GM23338 (cell line): ENCODE measurements at places on chromosomes 16 and 17. TPM values are rescaled to one million over a fixed set of nuclear protein-coding genes. Genes with fewer than 3 reads are reported as not detected.

GRCh38 chr17:10046786-10047785 lies 142.0 kb upstream of the RCVRN start:
- no peaks in the 10 kb centered on the region for H3K36me3 ChIP-seq
- no peaks in the 10 kb centered on the region for H3K27me3 ChIP-seq
- no peak overlapping the region for H3K27ac ChIP-seq
- DNase-seq, result no peak
- peaks cover 8% of the 10 kb centered on the region for H3K4me1 ChIP-seq

GRCh38 chr16:2077016-2077415 lies 29.2 kb downstream of the TSC2 start:
- no peaks in the 10 kb centered on the region for H3K27me3 ChIP-seq
- H3K4me1 ChIP-seq, result no peaks in the 10 kb centered on the region
- H3K36me3 ChIP-seq, result no peaks in the 10 kb centered on the region; the same call in 1 of the 2 replicates
- H3K4me3 ChIP-seq, result no peak overlapping the region
- DNase-seq, result no peak
- H3K27ac ChIP-seq, result no peak overlapping the region

DNA sequence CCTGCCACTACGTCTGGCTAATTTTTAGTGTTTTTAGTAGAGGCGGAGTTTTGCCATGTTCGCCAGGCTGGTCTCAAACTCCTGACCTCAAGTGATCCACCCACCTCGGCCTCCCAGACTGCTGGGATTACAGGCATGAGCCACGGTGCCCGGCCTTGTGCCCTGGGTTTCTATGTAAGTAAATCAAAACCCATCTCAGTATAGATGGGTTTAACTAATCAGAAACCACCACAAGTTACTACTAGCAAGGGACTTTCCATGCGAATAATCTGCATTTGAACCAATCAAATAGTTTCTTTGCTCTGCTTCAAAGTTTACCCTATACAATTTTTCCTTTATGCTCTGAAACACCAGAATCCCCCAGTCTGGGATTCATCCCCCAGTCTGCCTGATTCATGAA lies 16.5 kb upstream of the EIF1 start:
- no peaks in the 10 kb centered on the region for H3K27me3 ChIP-seq
- peaks cover 21% of the 10 kb centered on the region for H3K4me1 ChIP-seq
- no peak overlapping the region for H3K27ac ChIP-seq
- DNase-seq, result no peak
- no peaks in the 10 kb centered on the region for H3K36me3 ChIP-seq

GRCh38 chr16:81137754-81138153 lies 41.6 kb upstream of the GCSH start:
- H3K4me3 ChIP-seq, result no peak overlapping the region
- H3K36me3 ChIP-seq, result no peaks in the 10 kb centered on the region
- no peak overlapping the region for H3K27ac ChIP-seq
- DNase-seq, result no peak
- peaks cover 10% of the 10 kb centered on the region; the same call in 1 of the 2 replicates for H3K4me1 ChIP-seq

GRCh38 chr17:36500745-36501225 lies 14.3 kb downstream of the ZNHIT3 start:
- no peak overlapping the region for H3K27ac ChIP-seq

GRCh38 chr16:15552507-15552906 lies 90.4 kb downstream of the MARF1 start:
- no peaks in the 10 kb centered on the region for H3K36me3 ChIP-seq
- H3K27ac ChIP-seq, result no peak overlapping the region
- H3K4me3 ChIP-seq, result no peak overlapping the region

DNA sequence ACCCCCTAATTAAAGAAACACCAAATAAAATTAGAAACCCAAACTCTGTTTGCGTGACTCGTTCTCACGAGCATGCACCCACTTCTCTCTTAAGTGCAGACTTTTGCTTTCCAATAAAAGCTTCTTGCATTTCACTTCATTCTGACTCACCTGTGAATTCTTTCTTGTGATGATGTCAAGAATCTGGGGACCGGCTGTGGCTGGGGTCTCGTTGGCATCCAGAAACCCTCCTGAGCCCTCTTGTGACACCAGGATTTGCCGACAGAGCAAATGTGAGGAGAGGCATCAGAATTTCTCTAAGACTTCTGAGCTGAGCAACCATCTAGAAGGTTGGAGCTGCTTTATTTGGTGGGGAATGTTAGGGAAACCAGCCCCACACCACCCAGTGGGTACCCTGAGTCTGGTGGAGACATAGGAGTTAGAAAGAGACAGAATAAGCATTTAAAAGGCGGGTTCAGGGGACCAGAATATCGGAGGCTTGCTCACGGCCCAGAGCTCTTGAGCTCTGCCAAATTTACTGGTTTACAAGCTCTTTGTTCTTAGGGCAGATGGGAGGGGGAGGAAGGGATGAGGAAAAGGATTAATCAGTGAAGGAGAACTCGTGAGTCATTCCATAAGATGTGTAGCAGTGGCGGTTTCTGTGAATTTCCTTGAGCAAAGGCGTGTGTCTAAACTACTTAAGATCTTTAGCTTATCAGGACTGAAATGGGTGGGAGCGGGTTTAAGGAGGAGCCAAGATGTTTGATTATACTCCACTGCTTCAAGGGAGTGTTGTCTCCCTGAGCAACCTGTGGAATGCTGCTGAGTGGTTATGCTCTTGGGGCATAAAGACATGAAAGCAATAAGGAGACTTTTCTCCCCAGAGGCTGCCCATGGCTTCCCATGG lies 24.2 kb upstream of the TMC5 start:
- no peak for DNase-seq
- H3K36me3 ChIP-seq, result no peaks in the 10 kb centered on the region
- H3K27me3 ChIP-seq, result no peaks in the 10 kb centered on the region
- no peaks in the 10 kb centered on the region for H3K4me1 ChIP-seq
- H3K27ac ChIP-seq, result no peak overlapping the region

- peak; percentile 90 for DNase-seq
- H3K27ac ChIP-seq, result no peak within 1 kb of the TSS
Observed at GRCh38 chr16:22813948-22814710, at the start of gene HS3ST2. Gene HS3ST2 (plus strand): TSS chr16:22814162. CDS start chr16:22814611, 449 bp downstream.

GRCh38 chr17:14780097-14780651 lies 479.3 kb downstream of the HS3ST3B1 start:
- no peak overlapping the region for H3K4me3 ChIP-seq
- H3K4me1 ChIP-seq, result peaks cover 36% of the 10 kb centered on the region
- H3K36me3 ChIP-seq, result no peaks in the 10 kb centered on the region
- peak; percentile 17 for DNase-seq

GRCh38 chr16:77171745-77172635 lies 19.0 kb upstream of the MON1B start:
- no peaks in the 10 kb centered on the region for H3K27me3 ChIP-seq
- H3K4me3 ChIP-seq, result no peak overlapping the region
- H3K36me3 ChIP-seq, result no peaks in the 10 kb centered on the region
- H3K4me1 ChIP-seq, result no peaks in the 10 kb centered on the region

GRCh38 chr16:67672739-67673662 lies 6.4 kb downstream of the C16orf86 start:
- H3K27me3 ChIP-seq, result no peaks in the 10 kb centered on the region
- DNase-seq, result peak; percentile 87
- no peak overlapping the region for H3K4me3 ChIP-seq
- H3K4me1 ChIP-seq, result no peaks in the 10 kb centered on the region

- no peak for DNase-seq
- no peak overlapping the region for H3K4me3 ChIP-seq
- no peaks in the 10 kb centered on the region for H3K27me3 ChIP-seq
Observed at GRCh38 chr16:51922476-51922875, 624.5 kb downstream of the TOX3 start.

DNA sequence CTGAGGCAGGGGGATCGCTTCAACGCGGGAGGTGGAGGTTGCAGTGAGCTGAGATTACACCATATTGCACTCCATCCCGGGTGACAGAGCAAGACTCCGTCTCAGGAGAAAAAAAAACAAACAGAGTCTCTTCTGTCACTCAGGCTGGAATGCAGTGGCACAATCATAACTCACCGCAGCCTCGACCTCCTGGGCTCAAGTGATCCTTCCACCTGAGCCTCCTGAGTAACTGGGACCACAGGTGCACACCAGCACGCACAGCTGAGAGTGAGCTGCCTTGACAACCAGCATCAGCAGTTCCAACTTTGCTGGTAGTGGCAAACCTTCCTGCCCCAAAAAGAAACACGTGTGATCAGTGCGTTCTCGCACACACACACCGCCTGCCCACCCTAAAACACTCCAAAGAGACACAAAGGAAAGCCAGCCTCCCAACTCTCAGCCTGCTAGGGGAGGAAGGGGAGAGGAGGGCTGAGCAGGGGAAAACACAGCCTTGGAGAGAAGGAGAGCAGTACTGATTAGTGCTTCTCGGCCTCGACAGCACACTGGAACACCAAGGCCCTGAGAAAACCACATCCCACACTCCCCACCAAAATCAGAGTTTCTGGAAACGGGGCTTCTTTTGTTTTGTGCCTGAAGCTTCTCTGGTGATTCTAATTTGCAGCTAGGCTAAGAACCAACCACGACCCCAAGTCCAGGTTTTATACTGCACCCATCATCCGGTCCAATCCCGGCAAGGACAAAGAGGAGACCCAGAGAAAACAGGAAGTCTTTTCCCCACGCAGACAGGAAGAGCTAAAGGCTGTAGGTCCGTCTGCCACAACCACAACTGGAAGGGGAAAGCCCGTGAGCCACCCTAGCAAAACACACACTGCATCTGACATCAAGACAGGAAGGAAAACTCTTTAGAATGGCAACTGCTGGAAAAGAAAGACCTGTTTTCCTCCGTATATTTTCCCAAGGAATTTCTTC lies 28.8 kb downstream of the ZCCHC14 start:
- peak overlapping the region; percentile 79 for H3K27ac ChIP-seq
- DNase-seq, result no peak
- no peaks in the 10 kb centered on the region for H3K27me3 ChIP-seq
- H3K4me3 ChIP-seq, result no peak overlapping the region

DNA sequence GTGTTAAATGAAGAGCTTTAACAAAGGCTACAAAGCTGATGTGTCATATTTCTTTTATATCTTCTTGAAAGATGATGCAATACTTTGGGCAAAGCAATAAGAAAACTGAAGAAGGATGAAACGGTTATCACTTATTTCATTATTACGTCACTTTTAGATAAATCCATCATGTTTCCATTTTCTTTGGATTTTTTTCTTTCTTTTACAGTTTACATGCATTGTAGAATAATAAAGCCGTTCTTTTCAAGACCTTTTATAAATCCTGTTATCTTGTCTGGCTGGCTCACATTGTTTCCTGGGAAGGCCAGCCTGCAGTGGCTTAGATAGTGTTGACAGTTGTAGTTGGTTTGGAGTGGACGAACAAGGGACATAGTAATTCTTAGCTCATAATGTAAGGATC lies 28.9 kb downstream of the TANC2 start:
- no peaks in the 10 kb centered on the region for H3K36me3 ChIP-seq
- no peak for DNase-seq
- no peaks in the 10 kb centered on the region for H3K27me3 ChIP-seq
- no peak overlapping the region for H3K27ac ChIP-seq
- H3K4me1 ChIP-seq, result no peaks in the 10 kb centered on the region

GRCh38 chr16:78760611-78761010 lies 661.2 kb downstream of the WWOX start:
- H3K4me1 ChIP-seq, result 0 out of 2 replicates have a peak, but pooled peaks cover 5% of the 10 kb centered on the region
- H3K4me3 ChIP-seq, result no peak overlapping the region
- DNase-seq, result no peak
- no peak overlapping the region for H3K27ac ChIP-seq
- H3K27me3 ChIP-seq, result no peaks in the 10 kb centered on the region

DNA sequence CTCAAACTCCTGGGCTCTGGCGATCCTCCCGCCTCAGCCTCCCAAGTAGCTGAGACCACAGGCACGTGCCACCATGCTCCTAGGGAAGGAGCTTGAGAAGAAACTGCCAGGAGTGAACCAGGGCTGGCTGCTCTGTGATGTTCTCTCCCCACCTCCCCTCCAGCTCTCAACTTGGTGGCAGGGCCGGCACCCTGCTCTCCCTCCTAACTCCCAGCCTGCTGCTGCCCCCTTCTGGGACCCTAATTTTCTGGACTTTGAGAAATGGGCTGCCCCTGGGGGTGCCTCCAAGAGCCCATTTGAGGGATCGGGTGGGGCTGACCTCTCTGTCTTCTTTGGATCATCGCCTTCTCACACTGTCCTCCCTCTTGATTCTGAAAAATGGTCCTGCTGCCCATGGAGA lies 14.9 kb upstream of the STAT3 start:
- peaks cover 49% of the 10 kb centered on the region for H3K4me1 ChIP-seq
- H3K36me3 ChIP-seq, result no peaks in the 10 kb centered on the region
- H3K27me3 ChIP-seq, result no peaks in the 10 kb centered on the region
- 0 out of 2 replicates have a peak overlapping the region, but pooled peaks have one; percentile 58 for H3K27ac ChIP-seq

DNA sequence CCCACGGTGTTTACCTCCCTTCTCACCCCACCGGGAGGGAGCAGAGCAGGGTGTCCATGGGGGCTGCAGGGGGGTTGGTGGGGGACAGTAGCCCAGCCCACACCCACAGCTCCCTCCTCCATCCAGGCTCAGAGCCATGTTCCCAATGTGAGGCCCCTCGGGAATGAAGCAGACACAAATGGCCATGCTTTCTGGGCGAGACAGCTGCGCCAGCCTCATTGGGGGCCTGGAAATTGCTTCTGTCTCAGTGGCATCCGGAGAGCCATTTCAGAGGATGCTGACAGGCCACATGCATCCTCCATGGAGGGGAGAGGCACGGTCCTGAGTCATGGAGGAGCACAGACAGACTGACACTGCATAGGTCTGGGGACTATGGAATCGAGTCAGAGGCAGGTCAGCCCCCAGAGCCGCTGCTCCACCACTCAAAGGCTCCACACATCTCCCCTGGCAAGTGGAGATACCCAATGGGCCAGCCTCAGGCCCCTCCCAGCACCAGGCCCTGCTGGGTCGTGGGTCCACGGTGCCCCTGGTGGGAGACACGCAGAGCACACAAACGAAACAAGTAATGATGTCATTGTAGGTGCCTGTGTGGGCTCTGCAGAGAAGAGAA lies 59.6 kb upstream of the ENPP7 start:
- H3K36me3 ChIP-seq, result no peaks in the 10 kb centered on the region
- H3K27me3 ChIP-seq, result no peaks in the 10 kb centered on the region
- no peak overlapping the region for H3K27ac ChIP-seq
- no peaks in the 10 kb centered on the region for H3K4me1 ChIP-seq
- no peak overlapping the region for H3K4me3 ChIP-seq
- DNase-seq, result no peak

DNA sequence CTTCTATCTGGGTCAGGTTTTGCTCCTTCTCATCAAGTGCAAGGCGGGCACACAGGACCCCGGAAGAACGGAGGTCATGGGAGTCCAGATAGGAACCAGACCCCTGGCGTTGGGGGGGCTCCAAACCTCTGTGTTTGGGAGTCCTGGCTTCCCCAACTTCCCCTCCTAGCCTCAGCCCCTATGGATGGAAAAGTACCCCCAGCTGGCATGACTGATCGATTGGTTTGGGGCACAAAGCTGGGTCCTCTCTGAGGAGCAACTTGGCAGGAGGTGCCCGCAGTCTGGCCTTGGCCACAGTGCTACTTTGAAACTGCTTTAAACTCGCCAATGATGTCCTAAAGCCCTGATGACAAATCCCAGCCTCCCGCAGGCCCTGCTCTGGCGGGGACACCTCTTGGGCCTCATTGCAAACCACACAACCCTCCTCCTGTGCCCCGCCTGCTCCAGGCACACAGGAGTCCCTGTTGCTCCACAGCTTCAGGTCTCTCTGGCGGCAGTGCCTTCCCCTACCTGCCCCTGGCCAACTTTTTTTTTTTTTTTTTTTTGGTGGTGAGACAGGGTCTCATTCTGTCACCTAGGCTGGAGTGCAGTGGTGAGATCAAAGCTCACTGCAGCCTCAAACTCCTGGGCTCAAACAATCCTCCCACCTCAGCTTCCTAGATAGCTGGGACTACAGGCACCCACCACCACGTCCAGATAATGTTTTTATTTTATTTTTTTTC lies 38.0 kb upstream of the SNN start:
- H3K27me3 ChIP-seq, result no peaks in the 10 kb centered on the region
- no peaks in the 10 kb centered on the region for H3K36me3 ChIP-seq
- peaks cover under 1% of the 10 kb centered on the region; the same call in 1 of the 2 replicates for H3K4me1 ChIP-seq

Gene TP53TG3
- not detected in 2 replicates for total RNA-seq

Gene CCL16
- total RNA-seq, result not detected in 2 replicates

Gene GPR179
- 0.03 and 0.04 TPM in 2 replicates for total RNA-seq

Gene OXLD1
- total RNA-seq, result 46.0 and 76.2 TPM in 2 replicates

Gene RGS9
- 12.8 and 19.2 TPM in 2 replicates for total RNA-seq

Gene BRD7
- 86.0 and 93.0 TPM in 2 replicates for total RNA-seq
